HEK293T (cell line): ENCODE measurements at places on chromosomes 4 and X.

- DNase-seq: no peak
These were observed 1.3 kb upstream of the ING2 start for GRCh38 chr4:183503497-183504063.

DNA sequence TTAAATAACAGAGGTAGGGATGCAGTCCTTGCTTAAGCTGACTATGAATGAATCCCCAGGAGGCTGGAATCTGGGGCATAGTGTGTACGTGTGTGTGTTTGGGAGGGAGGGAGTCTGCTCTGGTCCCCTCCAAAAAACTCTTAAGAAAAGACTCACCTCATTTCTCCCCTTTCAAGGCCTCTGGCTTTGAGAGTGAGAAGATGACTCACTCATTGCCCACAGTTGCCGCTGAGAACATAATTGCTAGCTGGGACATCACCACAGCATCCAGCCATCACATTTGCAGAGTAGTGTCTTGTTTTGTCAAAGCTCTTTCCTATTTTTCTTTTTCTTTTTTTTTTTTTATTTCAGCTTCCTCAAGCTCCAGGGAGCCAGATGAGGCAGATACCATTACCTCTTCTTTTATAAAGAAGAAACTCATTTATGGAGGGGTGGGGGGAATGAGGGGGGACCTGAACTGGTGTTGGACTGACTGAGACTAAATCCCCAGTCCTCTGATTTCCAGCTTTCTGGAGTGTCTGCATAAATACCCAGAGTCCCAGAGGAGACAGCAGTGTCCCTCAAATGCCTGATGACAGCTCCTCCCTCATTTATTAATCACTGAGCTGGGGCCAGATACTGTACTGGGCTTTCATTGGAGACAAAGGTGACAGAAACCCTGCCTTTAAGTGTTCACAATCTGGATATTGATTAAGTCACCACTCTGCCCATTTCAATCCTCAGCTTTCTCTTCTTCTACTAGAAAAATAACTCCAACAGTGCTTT lies 61.9 kb upstream of the LAS1L start:
- DNase-seq: no peak

DNA sequence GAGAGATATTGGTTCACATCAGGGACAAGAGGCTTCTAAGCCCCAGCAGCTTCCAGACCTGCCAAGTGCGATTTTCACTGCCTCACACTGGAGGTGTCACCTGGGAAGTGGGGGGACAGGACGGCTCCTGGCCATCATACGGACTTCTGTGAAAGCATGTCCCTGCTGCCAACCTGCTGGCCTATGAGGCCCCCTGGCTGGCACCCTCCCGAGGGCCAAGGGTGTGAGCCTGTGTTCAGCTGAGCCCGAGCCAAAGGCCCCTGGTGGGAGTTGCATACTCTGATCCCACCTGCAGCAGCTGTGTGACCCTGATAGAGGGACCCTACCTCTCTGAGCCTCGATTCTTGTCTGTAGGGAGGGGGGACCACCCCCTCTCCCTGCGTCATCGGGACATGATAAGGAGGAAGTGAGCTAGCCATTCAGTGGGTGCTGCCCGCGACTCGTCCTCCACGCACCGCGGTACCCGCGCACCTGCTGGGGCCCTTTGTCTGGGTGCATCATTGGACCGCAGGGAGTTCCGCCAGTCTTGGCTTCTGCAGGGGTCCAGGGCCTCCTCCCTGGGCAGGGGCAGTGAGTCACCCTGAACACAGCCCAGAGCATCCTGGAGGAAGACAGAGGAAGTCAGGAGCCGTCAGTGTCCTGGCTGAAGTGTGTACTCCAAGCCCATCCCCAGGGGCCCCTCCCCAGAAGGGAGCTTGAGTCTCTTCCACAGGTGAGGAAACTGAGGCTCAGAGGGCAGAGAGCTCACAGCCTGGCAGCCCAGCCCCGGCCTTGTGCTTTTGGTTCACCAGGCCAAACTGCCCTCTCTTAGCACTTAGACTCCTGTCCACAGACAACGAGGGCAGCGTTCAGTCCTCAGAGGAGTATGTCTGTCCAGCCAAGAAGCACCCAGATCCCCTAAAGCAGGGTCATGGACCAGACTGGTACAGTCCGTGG lies 24.1 kb downstream of the C4orf50 start:
- DNase-seq: no peak

GRCh38 chr4:3284734-3285557 lies 7.9 kb upstream of the RGS12 start:
- no peak for DNase-seq

DNA sequence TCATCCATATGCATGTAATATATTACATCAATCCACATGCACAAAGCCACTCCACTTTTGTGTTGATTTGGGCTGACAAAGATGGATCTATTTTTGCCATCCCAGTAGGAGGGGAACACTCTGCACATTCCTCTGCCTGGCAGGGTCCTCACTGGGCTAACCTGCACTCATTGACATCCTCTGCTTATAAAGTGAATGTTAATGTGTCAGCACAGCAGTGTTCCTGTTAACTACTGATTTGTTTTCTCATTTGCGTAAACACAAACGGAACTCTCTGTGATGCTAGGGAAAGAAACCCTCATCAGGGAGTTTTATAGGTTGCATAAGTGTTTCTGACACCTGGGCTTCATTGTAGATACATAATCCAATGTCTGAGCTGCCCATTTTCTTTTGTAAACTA lies 826.0 kb downstream of the RAB28 start:
- no peak for DNase-seq

GRCh38 chrX:40094900-40095582 lies 2.7 kb downstream of the BCOR start:
- no peak for DNase-seq

DNA sequence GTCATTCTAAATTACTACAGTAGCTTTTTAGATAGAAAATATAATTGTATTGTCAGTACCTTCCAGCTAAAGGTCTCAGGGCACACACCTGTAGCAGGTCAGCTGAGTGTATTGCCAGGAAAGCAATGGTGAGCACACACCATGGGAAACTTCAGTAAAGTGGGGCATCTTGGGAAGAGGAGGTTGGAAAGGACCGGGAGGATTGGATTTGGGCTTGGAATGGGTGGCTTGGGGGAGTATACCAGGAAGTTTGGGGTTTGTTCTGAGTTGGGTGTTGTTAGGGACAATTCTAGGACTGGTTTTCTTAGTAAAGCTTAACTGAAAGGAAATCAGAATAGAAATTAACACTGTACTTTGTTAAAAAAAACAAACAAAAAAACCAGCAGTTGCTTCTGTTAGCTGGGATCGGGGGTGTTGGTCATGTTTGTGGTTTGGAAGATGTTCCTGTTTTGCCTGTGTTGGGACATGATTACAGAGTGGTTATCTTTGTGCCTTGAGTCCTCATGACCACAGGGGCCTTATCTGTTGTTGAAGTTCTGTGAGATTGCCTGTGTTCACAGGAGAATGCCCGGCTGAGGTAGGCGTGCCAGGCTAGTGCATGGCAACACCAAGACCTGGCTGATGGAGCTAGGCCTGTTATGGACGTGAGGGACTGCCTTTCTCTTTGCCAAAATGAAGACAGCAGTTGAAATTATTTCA lies 35.1 kb downstream of the PRIMPOL start:
- DNase-seq: no peak

DNA sequence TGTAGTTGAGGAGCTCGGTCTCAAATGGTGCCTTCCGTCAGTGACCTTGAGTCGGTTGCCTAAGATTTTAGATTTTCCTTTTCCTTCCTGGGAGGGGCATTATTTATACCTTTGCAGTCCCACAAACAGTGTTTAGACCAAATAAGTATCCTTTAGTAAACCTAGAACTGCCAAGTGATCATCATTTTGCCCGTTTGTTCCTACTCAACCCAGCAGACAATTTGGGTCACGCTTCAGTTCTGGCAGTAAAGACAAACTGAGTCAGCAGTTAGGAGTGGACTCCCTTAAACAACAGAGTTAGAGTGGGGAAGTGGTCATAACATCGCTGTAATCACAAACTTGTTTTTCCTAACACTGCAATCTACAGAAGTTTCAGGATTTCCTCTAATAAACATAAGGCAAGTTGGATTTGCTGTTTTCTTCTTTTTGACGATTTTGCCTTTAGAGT lies 777 bp upstream of the WDFY3 start:
- no peak for DNase-seq

- no peak for DNase-seq
These were observed 914 bp downstream of the MYOZ2 start for GRCh38 chr4:119136546-119136945.

GRCh38 chr4:59979061-59979460 lies 1221.1 kb upstream of the ADGRL3 start:
- DNase-seq: no peak

DNA sequence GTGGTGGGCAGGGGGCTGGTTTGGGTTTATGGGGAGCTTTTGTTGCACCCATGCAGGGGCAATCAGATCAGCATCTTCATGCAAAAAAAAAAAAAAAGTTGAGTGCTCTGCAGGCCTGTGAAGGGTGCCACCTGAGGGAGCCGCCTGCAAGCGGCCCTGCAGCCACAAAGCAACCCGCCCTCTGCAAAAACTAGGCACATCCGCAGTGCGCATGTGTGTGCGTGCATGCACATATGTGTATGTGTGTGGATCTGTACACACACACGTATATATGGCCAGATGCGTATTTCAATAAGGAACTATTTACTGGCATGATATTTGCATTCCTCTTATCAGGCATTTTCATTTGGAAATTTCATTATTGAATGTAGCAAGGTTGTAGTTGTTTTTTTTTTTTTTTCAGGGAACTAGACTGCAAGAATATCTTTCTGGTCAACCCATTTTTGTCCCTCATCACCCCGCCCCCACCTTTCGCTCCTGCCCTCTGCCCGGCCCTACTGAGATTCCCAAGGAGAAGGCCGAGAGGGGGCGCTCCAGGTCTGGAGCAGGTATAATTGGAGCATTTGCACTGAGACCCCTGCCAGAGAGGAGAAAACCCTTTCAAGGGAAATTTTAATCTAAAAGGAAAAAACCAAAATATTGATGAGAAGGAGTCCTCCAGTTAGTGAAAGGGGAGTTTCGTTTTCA lies 18.1 kb downstream of the CCNQ start:
- DNase-seq: peak; percentile 66

DNA sequence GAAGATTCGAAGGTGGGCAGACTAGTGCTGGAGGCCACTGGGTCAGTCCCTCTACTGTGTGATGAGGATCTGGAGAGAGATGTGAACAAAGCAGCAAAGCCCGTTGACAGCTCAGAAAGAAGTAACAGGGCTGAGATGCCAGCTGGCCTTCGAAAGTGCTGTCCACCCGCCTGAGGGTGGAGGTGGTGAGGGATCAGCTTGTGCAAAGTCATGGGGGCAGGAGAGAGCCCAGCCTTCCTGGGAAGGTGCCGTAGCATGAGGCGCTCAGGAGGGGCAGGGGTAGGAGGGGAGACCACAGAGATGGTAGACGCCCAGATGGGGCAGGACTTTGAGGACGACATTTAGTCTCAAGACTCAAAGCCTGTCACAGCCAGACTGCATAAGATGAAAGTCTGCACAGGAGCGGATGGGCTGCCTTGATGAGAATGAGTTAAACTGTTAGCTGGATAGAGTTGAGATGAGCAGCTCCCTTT lies 19.7 kb downstream of the TBC1D14 start:
- DNase-seq: no peak

GRCh38 chr4:181105487-181105886 lies 1137.7 kb upstream of the TENM3 start:
- DNase-seq: no peak

DNA sequence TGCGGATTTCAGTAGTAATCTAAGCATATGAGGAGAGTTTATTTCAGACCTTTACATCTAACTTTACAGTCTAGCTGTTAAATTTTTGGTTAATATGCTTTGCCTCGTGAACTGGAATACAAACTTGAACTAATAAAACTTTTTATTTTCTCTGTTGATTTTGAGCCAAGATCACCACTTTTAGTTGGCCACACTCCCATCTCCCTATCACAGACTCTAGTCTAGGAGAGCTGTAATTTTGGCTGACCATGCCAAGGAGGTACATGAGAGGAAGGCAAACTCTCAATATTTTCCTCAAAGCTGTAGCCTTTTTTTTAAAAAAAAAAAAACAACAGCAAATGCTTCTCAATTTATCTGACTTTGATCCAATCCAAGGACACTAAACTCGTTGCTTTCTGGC lies 597.5 kb upstream of the PCDH7 start:
- no peak for DNase-seq

GRCh38 chrX:10597871-10598270 lies 22.5 kb downstream of the MID1 start:
- DNase-seq: peak; percentile 38

GRCh38 chr4:123415977-123416376 lies 19.4 kb downstream of the SPRY1 start:
- DNase-seq: no peak

DNA sequence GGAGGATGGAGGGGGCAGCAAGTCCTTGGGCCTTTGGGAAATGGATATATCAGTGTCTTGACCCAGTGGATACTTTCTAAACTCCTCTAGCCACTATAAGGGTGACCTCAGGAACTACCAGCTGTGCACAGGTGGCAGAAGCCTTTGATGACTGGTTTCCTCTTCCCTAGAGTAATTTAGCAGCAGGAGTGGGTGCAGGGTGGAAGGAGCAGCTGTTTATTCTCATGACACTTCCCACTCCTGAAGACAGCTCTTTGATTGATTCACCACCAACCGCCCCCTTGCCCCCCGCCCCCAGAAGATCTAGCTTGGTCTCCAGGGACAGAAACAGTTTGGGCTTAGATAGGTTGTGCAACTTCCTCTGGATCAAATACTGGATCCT lies 63.0 kb downstream of the GPC3 start:
- no peak for DNase-seq

GRCh38 chr4:55765070-55765469 lies 54.5 kb upstream of the EXOC1L start:
- no peak for DNase-seq
